ENCODE measurements at places on chromosomes 2 and 18. TPM values are rescaled to one million over a fixed set of nuclear protein-coding genes. Genes with fewer than 3 reads are reported as not detected.

MAP3K19 gene
- not detected for total RNA-seq

ACMSD gene
- total RNA-seq, result not detected

- DNase-seq, result no peak
Observed at GRCh38 chr2:129428086-129428660, 551.3 kb upstream of the RAB6C start.

DNA sequence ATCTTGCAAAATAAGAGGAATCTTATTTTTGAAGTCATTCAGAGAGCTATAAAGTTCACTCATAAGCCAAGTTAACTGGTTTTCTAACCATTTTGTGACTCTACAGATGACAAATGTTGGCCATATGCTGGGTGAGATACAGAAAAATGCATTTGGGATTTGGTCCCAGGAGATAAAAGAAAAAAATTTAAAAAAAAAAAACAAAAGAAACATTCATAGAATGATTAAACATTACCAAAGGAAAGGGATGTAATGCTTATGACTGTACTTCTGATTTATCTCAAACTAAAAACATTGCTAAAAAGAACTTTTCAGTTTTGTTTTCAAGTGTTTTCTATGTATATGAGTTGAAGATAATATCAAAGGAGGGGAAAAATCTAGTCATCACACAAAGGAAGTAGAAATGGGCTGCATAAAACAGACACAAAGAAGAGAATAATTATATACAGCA is 43.1 kb downstream of the PELI1 start:
- DNase-seq, result peak; percentile 87

- DNase-seq, result no peak
Observed at GRCh38 chr18:42275949-42276730, 321.1 kb downstream of the PIK3C3 start.

HOXD13 gene
- not detected for total RNA-seq

GRCh38 chr2:73156539-73157124 is 43.9 kb upstream of the RAB11FIP5 start:
- peak; percentile 61 for DNase-seq

GRCh38 chr2:142339261-142339660 is 208.4 kb upstream of the LRP1B start:
- DNase-seq, result no peak

C2orf92 gene
- 0.77 TPM for total RNA-seq

- no peak for DNase-seq
Observed at GRCh38 chr2:226087505-226088365, 688.2 kb downstream of the NYAP2 start.

Measured in fibroblast of lung (primary cell).